Fibroblast of villous mesenchyme (primary cell): ENCODE measurements at places on chromosomes 4 and X. TPM values are rescaled to one million over a fixed set of nuclear protein-coding genes. Genes with fewer than 3 reads are reported as not detected.

Gene PDE5A
- 109 and 162 TPM in 2 replicates for total RNA-seq

Gene HHIP
- 0.64 and 1.7 TPM in 2 replicates for total RNA-seq

Gene HSFX3
- not detected in 2 replicates for total RNA-seq

Gene CXCL5
- total RNA-seq, result 0.32 and 2.2 TPM in 2 replicates

Gene DDX60
- total RNA-seq, result 17.1 and 19.0 TPM in 2 replicates

Gene SLC2A9
- total RNA-seq, result 0.43 and 0.97 TPM in 2 replicates

Gene GAGE12E
- not detected in 2 replicates for total RNA-seq

Gene SH3BGRL
- total RNA-seq, result 62.2 and 74.7 TPM in 2 replicates

Gene SYN1
- total RNA-seq, result 0.32 TPM in 1 of 2 replicates, not detected in the other

Gene EMCN
- total RNA-seq, result not detected in 2 replicates

Gene AFM
- not detected in 2 replicates for total RNA-seq

Gene CYTL1
- total RNA-seq, result 1.3 TPM in 1 of 2 replicates, not detected in the other

Gene DACH2
- total RNA-seq, result under 0.01 and 0.32 TPM in 2 replicates

Gene XAGE2
- not detected in 2 replicates for total RNA-seq

Gene TLR1
- total RNA-seq, result 0.32 and 0.86 TPM in 2 replicates

Gene PCSK1N
- total RNA-seq, result 0.32 TPM in 1 of 2 replicates, not detected in the other

Gene COX7B2
- not detected in 2 replicates for total RNA-seq

Gene MEPE
- not detected in 2 replicates for total RNA-seq

Gene CFAP99
- not detected in 2 replicates for total RNA-seq

Gene NHS
- total RNA-seq, result 2.6 and 5.2 TPM in 2 replicates

Gene JCHAIN
- total RNA-seq, result 0.64 and 2.6 TPM in 2 replicates

Gene FHDC1
- 0.32 and 1.7 TPM in 2 replicates for total RNA-seq

Gene FTSJ1
- 53.5 and 74.4 TPM in 2 replicates for total RNA-seq

Gene LRIT3
- under 0.01 TPM in 1 of 2 replicates, not detected in the other for total RNA-seq

Gene WFS1
- 39.3 and 42.3 TPM in 2 replicates for total RNA-seq

Gene SYTL4
- total RNA-seq, result 4.3 and 32.9 TPM in 2 replicates

Gene TSPYL2
- total RNA-seq, result 11.9 and 13.0 TPM in 2 replicates

Gene PROM1
- total RNA-seq, result under 0.01 TPM in 2 replicates

Gene ASMT
- total RNA-seq, result not detected in 2 replicates

Gene GUCY1A1
- total RNA-seq, result 0.32 and 0.43 TPM in 2 replicates

Gene PAPSS1
- total RNA-seq, result 53.1 and 78.6 TPM in 2 replicates

Gene AIMP1
- total RNA-seq, result 24.2 and 27.6 TPM in 2 replicates

Gene SHOX
- not detected in 2 replicates for total RNA-seq

Gene SPATA18
- 7.7 and 18.1 TPM in 2 replicates for total RNA-seq

Gene ANXA5
- total RNA-seq, result 811 and 939 TPM in 2 replicates

Gene ATP2B3
- not detected in 2 replicates for total RNA-seq

Gene ADH6
- total RNA-seq, result under 0.01 TPM in 1 of 2 replicates, not detected in the other

Gene LAGE3
- 12.6 and 15.5 TPM in 2 replicates for total RNA-seq

Gene C4orf50
- not detected in 2 replicates for total RNA-seq

Gene AMER1
- 1.7 and 1.9 TPM in 2 replicates for total RNA-seq

Gene GSPT2
- 4.5 and 7.8 TPM in 2 replicates for total RNA-seq

Gene DIAPH2
- 15.5 and 20.3 TPM in 2 replicates for total RNA-seq

Gene HOPX
- under 0.01 and 0.97 TPM in 2 replicates for total RNA-seq

Gene AP1AR
- 18.4 and 24.2 TPM in 2 replicates for total RNA-seq

Gene TCEAL6
- not detected in 2 replicates for total RNA-seq

Gene FDCSP
- not detected in 2 replicates for total RNA-seq

Gene CTAG1A
- not detected in 2 replicates for total RNA-seq

Gene TMSB15A
- total RNA-seq, result 1.7 and 3.9 TPM in 2 replicates

Gene FGB
- not detected in 2 replicates for total RNA-seq

Gene PWWP3B
- total RNA-seq, result 4.5 and 5.2 TPM in 2 replicates

Gene VAMP7
- 45.7 and 58.7 TPM in 2 replicates for total RNA-seq

Gene CENPU
- 14.2 and 16.8 TPM in 2 replicates for total RNA-seq

Gene EXOC1
- 46.2 and 50.3 TPM in 2 replicates for total RNA-seq

Gene SMPX
- not detected in 2 replicates for total RNA-seq
